Substantia nigra (tissue), 51 donors: ENCODE measurements at places on chromosomes 3 and 15.

DNA sequence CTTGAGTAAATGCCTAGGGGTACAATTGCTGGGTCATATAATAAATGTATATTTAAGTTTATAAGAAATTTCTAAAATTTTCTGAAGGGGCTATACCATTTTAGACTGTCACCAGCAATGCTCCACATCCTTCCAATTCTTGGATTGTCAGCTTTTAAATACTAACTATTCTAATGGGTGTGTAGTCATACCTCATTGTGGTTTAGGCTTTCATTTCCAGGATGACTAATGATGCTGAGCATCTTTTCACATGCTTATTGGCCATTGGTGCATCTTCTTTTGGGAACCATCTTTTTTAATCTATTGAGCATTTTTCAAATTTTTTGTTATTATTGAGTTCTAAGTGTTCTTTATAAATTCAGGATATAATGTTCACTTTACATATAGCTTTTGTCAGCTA is 52.5 kb upstream of the CORO2B start:
- DNase-seq = no peak

- no peak for DNase-seq
These were observed 12.4 kb downstream of the TPM1 start for GRCh38 chr15:63054985-63055384.

- DNase-seq = no peak
These were observed at the start of gene ITIH4 for GRCh38 chr3:52830535-52831258. TSS of gene ITIH4 (minus strand) at chr3:52830672. CDS start at chr3:52830642, 30 bp downstream.

DNA sequence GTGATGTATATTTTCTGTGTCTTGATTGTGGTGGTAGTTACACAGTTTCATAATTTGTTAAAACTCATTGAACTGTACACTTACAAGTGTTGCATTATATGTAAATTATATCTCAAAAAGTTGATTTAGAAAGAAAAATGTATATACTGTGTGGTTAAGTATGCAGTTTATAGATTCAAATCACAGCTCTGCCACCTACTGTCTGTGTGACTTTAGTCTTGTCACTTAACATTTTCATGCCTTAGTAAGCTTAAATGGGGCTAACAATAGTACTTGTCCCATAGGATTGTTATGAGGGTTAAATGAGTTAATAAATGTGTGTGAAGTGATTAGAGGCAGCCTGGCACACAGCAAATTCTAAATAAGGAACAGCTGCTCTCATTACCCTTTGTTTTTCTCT is 120.9 kb upstream of the P2RY1 start:
- no peak for DNase-seq
